ENCODE measurements at places on chromosomes 16 and 17. TPM values are rescaled to one million over a fixed set of nuclear protein-coding genes. Genes with fewer than 3 reads are reported as not detected.

DNA sequence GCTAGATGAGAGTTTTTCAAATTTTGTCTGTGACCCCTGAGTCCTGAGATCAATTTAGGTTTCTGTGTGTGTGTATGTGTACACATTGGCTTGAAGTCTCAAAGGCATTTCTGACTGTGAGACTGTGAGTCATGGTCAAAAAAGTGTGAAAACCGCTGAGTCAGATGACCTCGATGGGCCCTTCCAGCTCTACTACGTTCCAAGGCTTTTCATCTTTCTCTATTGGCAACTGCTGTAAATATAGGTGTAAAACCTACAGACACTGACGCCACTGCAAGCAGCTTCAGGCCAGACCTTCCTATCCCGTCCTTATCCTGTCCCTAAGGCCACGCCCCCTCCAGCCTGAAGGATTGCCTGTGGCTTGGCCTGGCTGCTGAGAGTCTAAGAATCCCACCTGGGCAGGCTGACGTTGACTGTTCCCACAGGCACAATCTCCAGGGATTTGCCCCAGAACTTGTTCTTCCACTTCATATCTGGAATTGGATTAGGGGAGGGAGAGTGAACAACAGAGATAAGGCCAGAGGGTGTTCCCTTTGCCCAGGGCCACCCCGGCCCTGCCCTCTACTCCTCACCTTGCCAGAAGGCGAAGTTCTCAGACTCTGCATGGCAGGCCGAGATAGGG lies 11.3 kb downstream of the OSBPL7 start:
- peak; percentile 93 for DNase-seq

- DNase-seq: no peak
Measured at GRCh38 chr16:48592839-48593429, 17.0 kb downstream of the N4BP1 start.

- DNase-seq: peak; percentile 97
Measured at GRCh38 chr16:29290631-29291247, 115.8 kb downstream of the NPIPB11 start.

Gene ELMO3
- 3.0 TPM for total RNA-seq

- no peak for DNase-seq
Measured at GRCh38 chr17:8371786-8372185, 4.7 kb downstream of the KRABD2 start.

- no peak for DNase-seq
Measured at GRCh38 chr16:57514791-57515600, 21.4 kb downstream of the CCDC102A start.

- no peak for DNase-seq
Measured at GRCh38 chr16:81814751-81815428, 35.8 kb downstream of the PLCG2 start.

DNA sequence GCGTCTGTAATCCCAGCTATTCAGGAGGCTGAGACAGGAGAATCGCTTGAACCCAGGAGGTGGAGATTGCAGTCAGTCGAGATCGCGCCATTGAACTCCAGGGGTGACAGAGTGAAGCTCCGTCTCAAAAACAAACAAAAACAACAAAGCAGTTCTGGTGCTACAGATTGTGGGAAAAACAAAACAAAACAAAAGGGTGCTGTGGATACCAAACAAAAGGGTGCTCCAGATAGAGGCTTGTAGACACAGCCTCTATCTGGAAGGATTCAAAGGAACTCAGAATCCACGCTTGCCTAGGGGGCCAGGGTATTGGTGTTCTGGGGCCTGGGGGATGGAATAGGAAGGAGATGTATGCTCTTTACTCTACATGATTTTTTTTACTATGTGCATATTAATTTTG lies 2.5 kb downstream of the MYLK3 start:
- DNase-seq: no peak

- peak; percentile 68 for DNase-seq
Measured at GRCh38 chr17:77963441-77963840, 4.9 kb downstream of the TNRC6C start.

Gene NACA2
- not detected for total RNA-seq

DNA sequence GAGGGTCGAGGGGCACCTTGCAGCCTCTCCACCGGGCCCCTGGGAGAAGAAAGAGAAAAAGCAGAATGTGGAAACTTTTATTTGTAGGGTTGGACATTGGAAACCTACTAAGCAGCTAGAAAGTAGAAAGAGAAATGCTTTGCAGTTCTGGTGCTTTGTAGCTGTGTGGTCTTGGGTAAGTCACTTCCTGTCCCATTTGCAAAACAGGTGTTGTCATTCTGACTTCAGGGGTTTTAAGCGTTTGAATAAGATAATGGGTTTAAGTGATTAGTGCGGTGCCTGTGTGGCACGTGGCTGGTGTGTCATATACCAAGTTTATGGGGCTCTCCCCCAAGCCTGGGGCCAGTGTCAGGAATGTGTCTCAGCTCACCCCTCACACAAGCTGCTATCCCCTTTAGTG lies 1.6 kb downstream of the CA4 start:
- DNase-seq: peak; percentile 26

Gene CES4A
- total RNA-seq: not detected

Gene SCGB1C2
- total RNA-seq: not detected

DNA sequence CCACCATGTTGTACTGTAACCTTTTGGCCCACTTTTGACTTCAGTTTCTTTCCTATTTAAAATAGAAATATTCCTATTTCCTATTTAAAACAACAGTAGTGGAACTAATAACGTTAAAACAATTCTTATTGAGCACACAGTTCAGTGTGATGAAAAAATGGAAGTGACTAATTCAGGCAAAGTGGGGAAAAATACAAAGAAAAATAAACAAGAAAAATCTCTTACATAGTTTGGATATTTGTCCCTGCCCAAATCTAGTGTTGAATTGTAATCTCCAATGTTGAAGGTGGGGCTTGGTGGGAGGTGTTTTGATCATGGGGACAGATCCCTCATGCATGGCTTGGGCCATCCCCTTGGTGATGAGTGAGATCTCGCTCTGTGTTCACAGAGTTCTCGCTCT lies 198.1 kb upstream of the CPHXL start:
- no peak for DNase-seq

- DNase-seq: no peak
Measured at GRCh38 chr16:11621920-11622651, 35.4 kb upstream of the LITAF start.

Measured in HT1080 (cell line).